NCI-H1694 treated with DMSO at 0.1 percent for 48 hours (cell line): ENCODE measurements at places on chromosomes 4 and X.

GRCh38 chr4:42655921-42656678 is 805 bp downstream of the ATP8A1 start:
- no peak for DNase-seq

DNA sequence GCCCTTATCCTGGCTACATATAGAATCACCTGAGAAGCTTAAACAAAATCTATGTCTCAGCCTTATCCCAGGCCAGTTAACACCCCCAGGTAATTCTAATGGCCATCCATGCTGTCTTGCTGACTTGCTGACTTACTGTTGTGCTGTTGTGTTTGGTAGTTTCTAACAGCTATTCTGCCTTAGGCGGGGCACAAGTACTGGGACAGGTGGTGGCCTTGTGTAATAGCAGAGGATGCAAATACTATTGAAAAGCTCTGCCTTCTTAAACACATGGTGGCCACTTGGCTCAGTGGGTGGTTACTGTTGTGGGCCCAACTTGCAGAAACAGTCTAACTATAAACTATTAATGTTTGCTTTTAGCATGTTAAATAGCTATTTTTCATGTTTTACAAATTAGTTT is 56.2 kb downstream of the CDS1 start:
- DNase-seq = no peak

DNA sequence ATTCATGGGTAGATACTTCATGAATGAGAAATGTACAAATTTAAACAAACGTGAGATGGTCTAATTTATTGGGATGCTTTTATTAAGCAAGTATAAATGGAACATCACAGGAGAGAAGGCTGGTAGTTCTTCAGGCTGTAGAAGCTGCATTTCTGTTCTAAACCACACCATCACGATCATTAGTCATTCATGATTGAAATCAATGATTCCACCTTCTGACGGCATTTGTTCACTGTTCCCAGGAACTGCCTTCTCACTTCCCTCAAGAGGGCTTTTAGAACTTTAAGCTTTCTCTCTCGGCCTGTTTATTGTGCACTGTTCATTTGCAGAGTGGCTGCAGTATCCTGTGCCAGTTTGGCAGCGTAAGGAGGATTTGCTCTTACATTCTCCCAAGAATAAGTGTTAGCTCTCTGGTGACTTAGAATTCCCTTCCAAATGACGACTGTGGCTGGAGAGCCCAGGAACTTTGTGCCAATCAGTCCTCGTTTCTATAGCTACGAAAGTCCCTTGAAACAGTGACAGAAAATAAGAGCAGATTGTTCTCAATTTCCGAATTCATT is 54.7 kb downstream of the MFAP3L start:
- DNase-seq = no peak

DNA sequence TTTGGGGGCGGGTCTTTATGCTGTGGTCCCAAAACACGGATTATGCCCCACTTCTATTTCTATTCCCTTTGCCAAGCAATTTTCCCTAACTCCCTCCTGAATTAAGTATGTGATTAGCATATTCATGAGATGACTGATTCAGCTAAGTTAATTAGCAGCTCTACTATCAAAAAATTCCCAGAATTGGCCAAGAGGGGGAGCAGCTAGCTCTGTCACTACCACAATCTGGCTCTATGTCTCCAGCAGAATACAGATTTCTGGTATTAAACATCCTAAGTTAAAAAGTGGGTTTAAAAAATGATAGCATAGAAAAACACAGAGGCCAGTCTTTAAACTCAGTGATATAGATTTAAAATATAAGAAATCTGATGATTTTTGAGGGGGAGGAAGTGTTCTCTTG is 80.3 kb downstream of the GPC4 start:
- DNase-seq = peak; percentile 50

GRCh38 chr4:28179126-28179525 is 1318.5 kb downstream of the STIM2 start:
- no peak for DNase-seq

GRCh38 chrX:117751155-117751554 is 365.5 kb downstream of the KLHL13 start:
- DNase-seq = no peak

- no peak for DNase-seq
Measured at GRCh38 chr4:163875327-163875726, 380.8 kb downstream of the TMA16 start.

- DNase-seq = no peak
Measured at GRCh38 chrX:123157586-123157985, 26.5 kb upstream of the GRIA3 start.

DNA sequence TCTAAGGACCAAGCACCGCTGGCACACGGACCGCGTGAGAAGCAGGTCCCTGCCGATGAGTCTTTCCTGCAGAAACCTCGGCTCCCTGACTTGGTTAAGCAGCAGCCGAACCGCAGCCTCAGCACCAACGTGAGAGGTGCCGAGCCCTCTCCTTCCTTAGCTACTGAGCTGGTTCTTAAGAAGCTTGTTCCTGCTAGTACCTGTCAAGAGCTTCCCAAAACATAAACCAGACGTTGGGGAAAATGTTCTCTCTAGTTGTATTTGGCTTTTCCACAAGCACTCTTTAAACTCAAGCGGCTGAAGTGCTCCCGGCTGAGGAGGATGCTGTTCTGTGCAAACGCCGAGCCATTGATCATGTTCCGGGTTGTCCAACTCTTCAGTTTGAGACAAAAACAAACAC is 29.3 kb upstream of the TLR3 start:
- no peak for DNase-seq

DNA sequence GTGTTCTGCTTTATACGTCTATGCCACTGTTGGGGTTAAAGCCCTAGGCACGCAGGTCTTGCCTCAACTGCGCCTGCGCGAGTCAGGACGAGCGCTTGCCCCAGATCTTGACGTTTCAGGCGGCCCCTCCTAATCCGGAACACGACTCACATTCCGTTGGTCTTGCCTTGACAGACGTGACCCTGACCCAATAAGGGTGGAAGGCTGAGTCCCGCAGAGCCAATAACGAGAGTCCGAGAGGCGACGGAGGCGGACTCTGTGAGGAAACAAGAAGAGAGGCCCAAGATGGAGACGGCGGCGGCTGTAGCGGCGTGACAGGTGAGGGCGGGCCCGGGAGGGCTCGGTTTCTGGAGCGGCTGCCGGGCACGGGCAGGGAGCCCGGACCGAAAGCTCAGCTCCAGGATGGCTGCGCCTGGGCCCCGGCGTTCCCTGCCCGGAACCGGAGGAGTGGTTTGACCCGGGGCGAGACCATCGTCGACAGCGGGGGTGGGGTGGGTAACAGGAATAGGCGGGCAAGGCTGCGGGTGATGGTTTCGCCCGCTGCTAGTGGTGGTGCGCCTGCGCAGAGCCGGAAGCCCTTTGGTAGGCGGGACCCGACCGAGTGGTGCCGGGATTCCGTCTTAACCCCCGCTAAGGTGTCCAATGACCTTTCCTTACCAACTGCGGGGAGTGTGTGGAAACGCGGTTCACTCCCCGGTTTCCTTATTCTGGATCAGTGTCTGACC is at the start of gene ARAF:
Gene ARAF (plus strand): TSS at position 272 of the 725 bp plus-strand sequence. CDS start 1,763 bp downstream, outside the sequence.
- DNase-seq = peak; percentile 95

- DNase-seq = peak; percentile 48
Measured at GRCh38 chr4:149370785-149371420, 444.7 kb downstream of the IQCM start.

GRCh38 chr4:63211776-63212479 is 1197.3 kb downstream of the TECRL start:
- DNase-seq = no peak

GRCh38 chr4:62549601-62550000 is 1349.5 kb downstream of the ADGRL3 start:
- DNase-seq = no peak

- no peak for DNase-seq
Measured at GRCh38 chr4:170743633-170744032, 653.9 kb upstream of the AADAT start.

- DNase-seq = no peak
Measured at GRCh38 chr4:107685740-107686139, 34.3 kb downstream of the PAPSS1 start.

DNA sequence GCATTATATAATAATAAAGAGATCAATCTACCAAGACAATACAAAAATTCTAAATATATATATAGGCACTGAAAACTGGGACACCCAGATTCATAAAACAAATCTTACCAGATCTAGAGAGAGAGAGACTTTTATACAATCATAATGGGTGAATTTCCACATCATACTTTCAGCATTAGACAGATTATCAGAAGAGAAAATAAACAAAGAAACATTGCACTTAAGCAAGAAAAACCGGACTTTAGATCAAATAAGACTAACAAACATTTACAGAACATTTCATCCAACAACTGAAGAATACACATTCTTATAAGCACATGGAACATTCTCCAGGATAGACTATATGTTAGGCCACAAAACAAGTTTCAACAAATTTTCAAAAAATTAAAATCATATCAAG is 245.1 kb downstream of the INPP4B start:
- DNase-seq = no peak

DNA sequence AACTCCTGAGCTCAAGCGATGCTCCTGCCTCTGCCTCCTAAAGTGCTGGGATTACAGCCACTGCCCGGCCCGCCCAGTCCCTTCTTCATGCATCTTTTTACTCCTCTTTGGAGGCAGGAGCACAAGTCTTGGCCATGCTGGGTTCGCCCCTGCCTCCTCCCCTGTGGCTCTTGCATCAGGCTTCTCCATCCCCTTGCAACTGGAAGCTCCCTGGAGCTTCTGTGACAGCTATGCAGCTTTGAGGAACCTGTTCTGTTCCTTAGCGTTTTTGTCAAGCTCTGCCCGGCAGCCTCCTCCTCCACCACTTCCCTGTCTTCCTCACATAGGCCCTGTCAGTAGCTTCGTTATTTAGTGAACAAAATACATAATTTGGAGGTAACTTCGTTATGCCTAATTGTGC is 73.9 kb downstream of the PSAPL1 start:
- no peak for DNase-seq

DNA sequence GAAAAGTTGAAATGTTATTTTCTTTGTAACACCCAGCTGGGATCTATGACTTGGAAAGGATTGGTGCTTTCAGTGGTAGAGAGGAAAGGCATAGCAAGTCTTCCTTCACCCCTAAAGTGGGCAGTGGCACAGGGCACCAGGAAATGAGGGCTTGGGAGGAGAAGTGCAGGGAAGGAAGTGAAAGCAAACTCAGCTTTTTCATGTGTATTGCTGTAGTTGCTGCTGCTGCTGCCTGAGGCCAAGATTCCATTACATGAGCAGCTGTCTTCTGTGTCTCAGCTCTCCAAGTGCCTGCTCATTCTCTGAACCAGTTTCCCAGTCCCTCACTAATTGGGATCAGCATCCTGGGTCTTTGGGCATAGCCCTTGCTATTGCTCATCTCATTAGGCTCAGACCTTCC is 2.6 kb downstream of the HCCS start:
- DNase-seq = no peak

- no peak for DNase-seq
Measured at GRCh38 chr4:53913771-53914170, 150.6 kb downstream of the CHIC2 start.

- no peak for DNase-seq
Measured at GRCh38 chr4:122764821-122765215, 32.3 kb downstream of the BBS12 start.

- DNase-seq = no peak
Measured at GRCh38 chr4:187019896-187020295, 296.2 kb upstream of the FAT1 start.

DNA sequence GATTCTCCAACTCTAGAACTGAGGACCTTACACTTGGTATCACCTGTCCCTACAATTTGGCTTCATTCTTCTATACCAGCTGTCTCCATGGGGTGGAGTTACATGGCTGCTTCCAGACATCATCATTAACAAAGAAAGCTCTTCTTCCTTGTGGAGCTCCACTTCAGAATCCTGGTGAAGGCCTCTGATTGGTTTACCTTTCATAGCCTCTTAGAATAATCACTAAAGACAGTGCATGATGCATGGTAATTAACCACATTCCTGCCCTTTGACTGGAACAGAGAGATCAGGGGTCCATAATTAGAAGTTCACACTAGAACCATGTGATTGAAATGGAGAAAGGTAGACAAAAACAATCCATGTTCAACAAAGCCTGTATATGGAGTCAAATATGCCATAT is 112.6 kb upstream of the ZNF827 start:
- DNase-seq = no peak

- DNase-seq = no peak
Measured at GRCh38 chr4:174388461-174389145, 104.9 kb downstream of the CEP44 start.

DNA sequence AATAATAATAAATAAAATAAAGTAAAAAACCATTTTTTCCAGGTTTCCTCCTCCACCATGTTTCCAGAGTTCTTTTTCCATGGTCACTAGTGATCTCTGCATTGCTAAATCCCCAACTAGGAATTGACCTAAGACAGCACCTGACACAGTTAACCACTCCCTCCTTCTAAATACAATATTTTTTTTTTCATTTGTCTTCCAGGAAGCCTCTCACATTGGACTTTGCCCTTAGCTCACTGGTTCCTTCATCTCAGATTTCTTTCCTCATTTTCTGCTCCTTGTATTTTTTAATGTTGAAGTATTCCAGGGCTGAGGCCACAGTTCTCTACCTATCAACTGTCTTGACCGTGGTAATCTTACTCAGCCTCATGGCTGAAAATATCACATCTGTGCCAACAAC is 187.3 kb upstream of the FAM241A start:
- no peak for DNase-seq

- DNase-seq = no peak
Measured at GRCh38 chrX:31323658-31324057, 251.8 kb upstream of the FTHL17 start.

DNA sequence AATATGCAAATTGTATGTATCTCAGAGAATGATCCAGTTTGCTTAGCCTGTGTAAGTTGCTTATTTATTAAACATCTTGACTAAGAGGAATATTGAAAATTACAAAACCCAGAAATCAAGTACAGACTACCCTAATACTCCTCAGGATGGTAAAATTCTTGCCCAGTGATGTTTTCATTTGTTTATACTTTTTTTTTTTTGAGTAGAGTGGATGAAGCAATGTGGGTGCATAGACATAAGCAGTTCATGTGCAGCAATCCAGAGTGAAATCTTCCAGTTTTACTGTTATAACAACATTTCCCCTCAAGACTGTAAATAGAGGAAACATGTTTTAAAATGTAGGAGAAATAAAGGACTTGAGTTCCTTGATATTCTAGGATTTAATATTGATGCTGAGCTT is 4.7 kb downstream of the GLRB start:
- no peak for DNase-seq

GRCh38 chr4:118942465-118942864 is 53.8 kb downstream of the SYNPO2 start:
- no peak for DNase-seq

- DNase-seq = no peak
Measured at GRCh38 chrX:53412446-53412845, 10.0 kb downstream of the SMC1A start.

DNA sequence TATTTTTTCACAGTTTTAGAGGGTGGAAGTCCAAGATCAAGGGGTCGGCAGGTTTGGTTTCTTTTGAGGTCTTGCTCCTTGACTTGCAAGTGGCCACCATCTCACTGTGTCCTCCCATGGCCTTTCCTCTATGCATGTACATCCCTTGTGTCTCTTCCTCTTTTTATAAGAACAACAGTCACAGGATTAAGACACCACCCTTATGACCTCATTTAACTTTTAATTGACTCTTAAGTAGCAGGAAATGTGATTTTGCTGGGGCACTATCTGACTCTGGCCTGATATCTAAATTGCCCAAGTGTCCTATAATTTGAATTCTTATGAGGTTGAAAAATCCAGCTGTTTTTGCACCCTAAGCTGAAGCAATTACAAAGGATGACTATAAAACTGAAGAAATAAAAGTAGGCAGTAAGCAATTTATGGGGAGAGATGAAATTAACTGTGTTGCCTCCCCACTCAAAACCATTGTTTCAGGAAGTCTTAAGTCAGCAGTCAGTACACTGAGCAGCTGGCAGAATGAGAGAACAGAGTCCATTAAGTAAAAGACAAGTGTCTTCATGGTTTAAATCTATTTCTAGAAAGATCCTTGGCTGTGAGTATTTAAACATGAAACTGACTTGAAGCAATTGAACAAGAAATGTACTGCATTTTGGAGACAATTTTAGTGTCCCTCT is 601.3 kb downstream of the SPRY1 start:
- DNase-seq = no peak
